CD4-positive, alpha-beta T cell (primary cell): ENCODE measurements at places on chromosomes 1 and 21. TPM values are rescaled to one million over a fixed set of nuclear protein-coding genes. Genes with fewer than 3 reads are reported as not detected.

The LDLRAD1 gene
- not detected for total RNA-seq

The CTTNBP2NL gene
- total RNA-seq: 0.25 TPM

The SAMD11 gene
- total RNA-seq: not detected

DNA sequence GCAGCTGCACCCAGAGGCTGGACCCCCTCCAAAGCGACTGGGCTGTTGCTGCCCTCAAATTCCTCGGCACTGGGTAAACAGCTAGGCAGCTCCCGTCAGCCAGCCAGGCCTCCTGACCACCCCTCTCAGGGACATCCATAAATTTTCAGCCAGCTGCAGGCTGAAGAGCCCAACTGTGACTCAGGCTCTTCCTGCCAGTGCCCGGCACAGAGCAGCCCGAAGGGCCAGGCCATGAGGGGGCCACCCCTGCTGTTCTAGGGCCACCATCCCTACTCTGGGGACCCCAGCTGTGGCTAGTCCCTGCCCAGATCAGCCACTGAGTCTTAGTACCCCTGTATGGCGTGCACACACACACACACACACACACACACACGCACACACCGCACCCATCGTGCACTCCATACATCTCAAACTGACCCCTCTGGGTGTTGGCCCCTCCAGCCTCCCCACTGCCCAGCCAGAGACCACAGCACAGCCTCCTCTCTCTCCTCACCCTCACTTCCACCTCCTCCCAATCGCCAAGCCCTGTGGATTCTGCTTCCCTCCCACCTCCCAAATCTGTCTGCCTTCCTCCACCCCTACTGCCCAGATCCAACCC lies 6.2 kb upstream of the LAPTM5 start:
- peaks cover 59% of the 10 kb centered on the region for H3K4me1 ChIP-seq
- no peak overlapping the region for H3K4me3 ChIP-seq
- no peak overlapping the region for H3K27ac ChIP-seq
- no peaks in the 10 kb centered on the region for H3K27me3 ChIP-seq
- no peak for DNase-seq

DNA sequence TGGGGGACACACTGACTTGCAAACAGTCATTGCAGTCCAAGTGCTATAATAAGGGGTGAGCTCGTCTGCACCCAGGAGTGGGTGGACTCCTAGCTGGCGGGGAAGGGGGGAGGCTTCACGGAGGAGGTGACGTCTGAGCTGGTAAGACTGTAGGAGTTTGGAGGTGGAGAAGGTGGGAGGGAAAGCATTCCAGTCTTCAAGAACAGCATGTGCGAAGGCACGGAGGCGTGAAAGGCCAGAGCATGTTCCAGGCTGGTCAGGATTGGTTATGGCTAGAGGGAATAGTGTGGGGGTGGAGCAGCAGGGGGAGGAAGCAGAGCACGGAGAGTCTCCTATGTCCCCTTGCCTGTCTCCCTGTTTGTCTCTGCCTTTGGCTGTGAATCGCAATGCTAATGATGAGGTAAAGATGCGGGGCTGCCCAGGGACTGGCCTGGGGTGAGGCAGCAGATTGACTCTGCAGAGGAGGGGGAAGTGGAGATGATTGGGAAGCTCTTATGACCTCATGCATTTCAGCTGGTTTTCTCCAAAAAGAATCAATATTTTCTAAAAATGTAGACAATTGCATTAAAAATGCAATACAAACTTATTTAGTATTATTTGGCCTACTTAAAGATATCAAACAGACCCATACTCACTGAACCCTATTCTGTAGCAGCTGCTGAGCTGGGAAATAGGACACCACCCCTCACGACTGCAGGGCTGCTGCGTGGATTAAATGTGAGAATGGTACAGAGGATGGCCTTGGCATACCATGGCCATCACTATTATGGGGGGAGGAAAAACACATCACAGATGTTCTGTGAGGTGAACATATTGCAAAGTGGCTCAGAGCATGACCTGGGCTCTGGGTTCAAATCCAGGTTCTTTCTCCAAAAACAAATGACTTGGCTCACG lies 2.6 kb upstream of the ZNF436 start:
- H3K4me1 ChIP-seq: peaks cover 27% of the 10 kb centered on the region
- no peak overlapping the region for H3K27ac ChIP-seq
- no peaks in the 10 kb centered on the region for H3K27me3 ChIP-seq
- no peak overlapping the region for H3K4me3 ChIP-seq
- no peak for DNase-seq
- H3K36me3 ChIP-seq: no peaks in the 10 kb centered on the region

- no peaks in the 10 kb centered on the region for H3K27me3 ChIP-seq
- no peak overlapping the region for H3K27ac ChIP-seq
- DNase-seq: no peak
- no peaks in the 10 kb centered on the region for H3K36me3 ChIP-seq
- no peak overlapping the region for H3K4me3 ChIP-seq
Measured at GRCh38 chr1:173195596-173196088, 11.5 kb downstream of the TNFSF4 start.
